Fibroblast of skin of right biceps (primary cell): ENCODE measurements at places on chromosomes 11 and 22.

DNA sequence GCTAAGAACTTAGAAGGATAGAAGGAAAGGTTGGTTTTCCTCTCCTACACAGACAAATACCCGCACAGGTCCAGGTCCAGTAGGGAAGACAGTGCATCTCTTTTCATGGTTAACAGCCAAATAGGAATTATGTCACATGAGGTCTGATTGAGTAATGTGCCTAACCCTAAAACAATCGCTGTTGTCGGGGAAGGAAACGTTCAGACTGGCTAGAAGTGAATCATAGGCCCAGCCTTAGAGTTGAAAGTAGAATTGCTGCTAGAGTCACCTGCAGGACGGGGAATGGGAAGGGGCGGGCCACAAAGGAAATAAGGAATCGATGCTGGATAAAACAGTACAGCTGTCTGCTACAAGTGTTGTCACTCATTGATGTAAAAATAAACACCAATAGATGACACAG, 12.4 kb upstream of the HTATIP2 start:
- DNase-seq: no peak

- no peak for DNase-seq
Observed at GRCh38 chr11:44003736-44004451, 43.9 kb upstream of the ACCSL start.

GRCh38 chr11:19846654-19847305, 134.1 kb downstream of the NAV2 start:
- DNase-seq: peak; percentile 66

DNA sequence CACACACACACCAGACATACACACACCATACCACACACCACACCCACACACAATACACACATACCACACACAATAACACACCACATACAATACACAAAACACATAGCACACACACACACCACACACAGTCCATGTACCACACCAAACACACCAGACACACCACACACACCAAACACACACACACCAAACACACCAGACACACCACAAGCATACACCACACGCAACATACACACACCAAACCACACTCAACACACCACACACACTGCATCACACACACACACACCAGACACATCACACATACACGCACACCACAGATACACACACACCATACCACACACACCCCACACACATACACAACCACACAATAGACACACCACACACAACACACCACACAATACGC, 54.8 kb downstream of the IGSF9B start:
- no peak for DNase-seq

- DNase-seq: no peak
Observed at GRCh38 chr11:126963115-126963514, 37.5 kb downstream of the KIRREL3 start.

DNA sequence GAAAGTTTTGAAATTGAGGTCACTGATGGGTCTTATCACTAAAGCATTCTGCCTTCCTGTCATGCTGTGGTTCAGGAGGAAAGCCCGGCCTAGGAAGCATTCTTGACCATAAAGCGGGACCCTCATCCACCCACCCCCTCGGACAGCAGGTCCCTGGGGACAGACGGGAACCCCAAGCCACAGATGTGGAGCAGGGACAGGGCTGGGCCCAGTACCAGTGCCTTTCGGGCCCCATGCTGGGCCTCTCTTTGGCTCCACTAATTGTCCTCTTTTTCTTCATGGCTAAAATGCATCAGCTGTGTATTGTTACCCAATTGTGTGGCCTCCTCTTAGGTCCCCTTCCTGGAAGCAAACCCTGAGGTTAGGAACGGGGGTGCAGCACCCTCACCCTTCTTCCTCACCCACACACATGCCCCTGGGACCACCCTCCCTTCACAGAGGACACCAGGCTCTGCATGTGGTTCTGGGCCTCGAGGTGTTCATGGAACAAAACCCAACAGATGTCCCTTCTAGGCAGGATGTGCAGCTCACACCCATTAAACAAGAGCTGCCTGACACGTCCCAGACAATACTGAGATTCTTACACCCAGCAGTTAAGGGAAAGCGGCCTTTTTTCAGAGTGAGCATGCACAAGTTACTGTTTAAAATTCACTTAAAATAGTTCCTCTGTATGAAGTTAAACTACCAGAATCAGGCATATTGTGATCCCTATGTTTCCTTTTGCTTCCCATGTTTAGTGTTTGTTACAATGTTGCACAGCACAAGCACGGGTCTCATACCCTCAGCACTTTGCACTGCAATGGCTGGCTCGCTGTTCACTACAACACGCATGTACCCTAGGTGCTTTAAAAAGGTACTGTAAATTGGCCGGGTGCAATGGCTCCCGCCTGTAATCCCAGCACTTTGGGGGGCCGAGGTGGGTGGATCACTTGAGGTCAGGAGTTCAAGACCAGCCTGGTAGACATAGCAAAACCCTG, 807.6 kb downstream of the BRD1 start:
- DNase-seq: no peak

DNA sequence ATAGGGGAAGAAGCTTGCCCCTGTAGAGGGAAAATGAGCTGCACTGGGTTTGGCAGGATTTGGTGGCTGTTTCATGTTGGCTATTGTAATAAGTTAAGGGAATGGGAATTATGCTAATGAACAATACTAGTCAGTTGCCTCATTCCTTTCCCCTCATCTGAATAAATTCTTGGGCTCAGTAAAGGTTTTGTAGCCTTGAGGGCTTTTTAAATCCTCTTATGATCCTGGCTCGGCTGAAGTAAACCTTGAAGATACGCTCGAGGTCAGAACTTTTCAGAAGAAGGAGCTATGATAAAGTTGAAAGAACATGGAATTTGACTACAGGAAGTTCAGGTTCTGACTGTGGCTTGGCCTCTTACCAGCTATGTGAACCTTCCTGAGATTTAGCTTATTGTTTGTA, 448.7 kb downstream of the RAB38 start:
- DNase-seq: peak; percentile 14

DNA sequence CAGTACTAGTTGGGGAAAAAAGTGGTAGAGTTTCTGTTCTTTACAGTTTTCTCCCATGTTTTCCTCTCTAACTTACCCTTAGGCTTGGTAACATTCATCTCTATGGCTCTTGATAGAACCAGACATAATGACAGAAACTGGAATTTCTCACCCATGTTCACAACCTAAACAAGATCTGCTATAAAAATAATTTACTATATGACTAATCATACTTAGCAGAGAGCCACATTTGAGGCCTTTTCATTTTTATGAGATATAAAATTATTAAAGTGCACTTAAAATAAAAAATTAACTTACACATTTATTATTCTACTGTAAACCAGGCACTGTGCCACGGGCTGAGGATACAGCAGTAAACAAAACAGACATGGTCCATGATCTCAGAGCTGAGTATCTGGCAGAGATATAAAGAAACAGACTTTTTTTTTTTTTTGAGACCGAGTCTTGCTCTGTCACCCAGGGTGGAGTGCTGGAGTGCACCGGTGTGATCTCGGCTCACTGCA, 98.1 kb downstream of the GAB2 start:
- peak; percentile 51 for DNase-seq

DNA sequence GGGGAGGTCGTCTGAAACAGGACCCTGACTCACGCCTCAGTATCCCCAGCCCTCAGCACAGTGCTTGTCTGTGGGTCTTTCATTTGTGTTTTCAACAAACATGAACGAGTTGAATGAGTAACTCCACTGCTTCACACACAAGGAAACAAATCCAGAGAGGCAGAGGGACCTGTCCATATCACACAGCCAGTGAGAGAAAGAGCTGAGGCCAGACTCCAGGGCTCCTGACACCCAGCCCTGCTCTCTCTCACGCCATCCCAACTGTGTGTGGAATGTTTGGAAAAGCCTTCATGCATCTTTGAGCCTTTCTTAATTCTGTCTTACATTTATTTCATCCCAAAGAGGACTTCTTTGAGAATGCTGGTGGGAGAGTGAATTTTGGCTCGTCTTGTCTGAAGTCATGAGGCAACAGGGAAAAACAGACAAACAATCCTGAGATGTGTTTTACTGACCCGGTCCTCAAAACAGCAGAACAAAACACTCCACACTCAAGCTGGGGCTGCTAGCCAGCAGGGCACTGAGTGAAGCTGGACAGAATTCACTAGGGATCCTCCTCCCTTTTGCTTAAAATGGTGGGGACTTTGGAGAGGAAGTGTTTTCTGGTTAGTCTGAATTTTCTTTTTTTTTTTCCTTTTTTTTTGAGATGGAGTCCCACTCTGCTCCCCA, 19.7 kb upstream of the ALG8 start:
- DNase-seq: no peak

GRCh38 chr22:24284747-24285203, 14.1 kb downstream of the SPECC1L start:
- peak; percentile 63 for DNase-seq

- DNase-seq: peak; percentile 32
Observed at GRCh38 chr22:30226192-30226832, 20.2 kb downstream of the LIF start.

DNA sequence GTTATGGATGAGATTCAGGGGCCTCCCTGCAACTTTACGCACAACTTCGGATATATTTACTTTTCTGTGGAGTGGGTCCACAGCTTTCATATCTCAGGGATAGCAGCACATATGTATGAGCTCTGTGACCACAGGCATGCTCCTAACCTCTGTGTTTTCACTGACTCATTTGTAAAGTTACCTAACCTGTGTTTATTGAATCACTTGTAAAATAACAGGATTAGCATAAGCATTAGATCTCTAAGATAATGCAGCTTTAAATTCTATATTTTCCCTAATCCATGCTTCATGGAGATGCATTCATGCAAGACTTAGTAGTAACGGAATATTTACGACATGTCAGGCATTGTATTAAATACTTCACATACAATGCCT, 47.9 kb upstream of the DDI1 start:
- peak; percentile 63 for DNase-seq

GRCh38 chr11:65947133-65947532, 1.9 kb downstream of the TSGA10IP start:
- no peak for DNase-seq

- no peak for DNase-seq
Observed at GRCh38 chr22:39617342-39617741, 46.8 kb downstream of the CACNA1I start.

- DNase-seq: no peak
Observed at GRCh38 chr22:50302041-50302541, 5.4 kb downstream of the PLXNB2 start.

DNA sequence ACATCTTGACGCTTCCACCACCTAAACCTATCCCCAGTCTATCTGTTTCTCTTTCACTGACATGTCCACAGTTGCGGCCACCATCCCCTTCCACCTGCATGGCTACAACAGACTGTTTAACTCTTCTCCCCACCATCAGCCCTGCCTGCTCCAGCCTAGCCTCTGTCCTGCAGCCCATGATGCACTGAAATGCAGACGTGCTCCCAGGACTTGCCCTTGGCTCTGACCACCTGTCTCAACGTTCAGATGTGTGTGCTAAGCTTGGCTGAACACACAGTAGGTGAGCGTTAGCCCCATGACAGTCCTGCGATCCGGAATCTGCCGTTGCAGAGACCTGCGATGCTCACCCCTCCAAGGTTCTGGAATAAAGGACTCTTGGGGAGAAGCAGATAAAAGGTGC, 22.7 kb downstream of the CBX7 start:
- no peak for DNase-seq

GRCh38 chr22:27729246-27729645, 72.3 kb downstream of the MN1 start:
- DNase-seq: no peak

GRCh38 chr11:112310419-112310818, 49.8 kb upstream of the PLET1 start:
- DNase-seq: no peak

DNA sequence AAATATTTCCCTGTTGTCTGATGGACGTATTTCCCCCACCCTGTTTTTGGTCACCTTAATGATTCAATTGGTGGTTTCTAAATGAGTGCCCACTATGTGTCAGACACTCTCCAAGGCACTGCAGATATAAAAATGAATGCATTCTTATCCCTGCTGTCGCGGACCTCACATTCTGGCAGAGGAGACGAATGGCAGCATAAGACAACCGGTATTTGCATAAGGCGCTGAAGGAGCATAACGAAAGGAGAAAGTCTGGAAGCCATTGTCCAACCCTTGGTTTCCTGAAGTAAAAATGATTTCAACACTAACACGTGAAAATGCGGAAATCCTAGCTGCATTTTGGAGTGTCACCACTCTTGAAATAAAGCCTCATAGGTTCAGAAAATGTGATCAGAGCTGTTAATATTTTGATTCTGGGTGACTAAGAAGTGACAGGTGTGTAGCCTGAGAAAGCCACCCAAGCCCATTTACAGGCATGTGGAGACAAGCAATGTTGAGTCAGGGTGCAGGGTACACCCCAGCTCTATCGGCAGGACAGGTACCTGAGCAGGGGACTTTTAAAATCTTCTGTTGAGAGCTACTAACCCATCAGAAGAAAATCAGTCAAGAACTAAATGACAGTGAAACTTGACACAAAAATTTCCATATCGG, 10.1 kb upstream of the GAB2 start:
- DNase-seq: no peak

DNA sequence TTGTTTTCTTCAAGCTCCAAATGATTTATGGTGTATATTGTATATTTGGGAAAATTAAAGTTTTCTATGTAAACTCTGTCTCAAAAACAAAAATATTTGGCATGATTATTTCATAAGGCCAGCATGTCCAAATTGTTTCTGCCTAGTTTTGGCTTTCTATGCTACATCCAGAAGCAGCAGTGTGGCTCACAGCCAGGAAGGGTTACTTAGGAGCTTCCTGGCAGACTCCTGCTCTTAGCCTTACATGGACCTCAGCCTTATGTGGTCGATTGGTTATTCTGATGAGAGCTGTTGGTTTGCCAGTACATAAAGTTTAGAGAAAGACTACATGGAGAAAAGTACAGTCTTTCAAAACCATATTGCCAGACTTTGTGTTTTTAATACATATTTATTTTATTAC, 297.7 kb upstream of the FAT3 start:
- DNase-seq: no peak

GRCh38 chr11:79594834-79595233, 154.0 kb upstream of the TENM4 start:
- DNase-seq: no peak

DNA sequence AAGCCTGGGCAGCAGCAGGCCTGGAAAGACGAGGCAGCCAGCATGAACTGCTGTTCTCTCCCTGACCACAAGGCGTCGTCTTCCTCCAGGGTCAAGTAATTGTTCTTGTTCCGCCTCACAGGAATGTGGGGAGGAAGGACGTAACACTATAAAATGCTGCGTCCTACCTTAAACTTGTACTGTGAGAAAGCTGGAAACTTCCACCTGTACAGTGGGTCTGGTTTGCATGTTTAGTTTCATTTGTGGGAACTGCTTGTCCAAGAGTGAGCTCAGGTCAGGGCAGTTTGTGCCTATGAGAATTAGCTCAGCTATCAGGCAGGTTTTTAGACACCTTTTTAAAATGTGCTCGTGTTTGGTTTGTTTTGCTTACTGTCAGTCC, 55.2 kb downstream of the PANX1 start:
- peak; percentile 57 for DNase-seq
